ENCODE measurements at places on chromosomes 16 and 17.
A peak's percentile ranks its signal among the peaks of the same experiment; 100 is the strongest.

DNA sequence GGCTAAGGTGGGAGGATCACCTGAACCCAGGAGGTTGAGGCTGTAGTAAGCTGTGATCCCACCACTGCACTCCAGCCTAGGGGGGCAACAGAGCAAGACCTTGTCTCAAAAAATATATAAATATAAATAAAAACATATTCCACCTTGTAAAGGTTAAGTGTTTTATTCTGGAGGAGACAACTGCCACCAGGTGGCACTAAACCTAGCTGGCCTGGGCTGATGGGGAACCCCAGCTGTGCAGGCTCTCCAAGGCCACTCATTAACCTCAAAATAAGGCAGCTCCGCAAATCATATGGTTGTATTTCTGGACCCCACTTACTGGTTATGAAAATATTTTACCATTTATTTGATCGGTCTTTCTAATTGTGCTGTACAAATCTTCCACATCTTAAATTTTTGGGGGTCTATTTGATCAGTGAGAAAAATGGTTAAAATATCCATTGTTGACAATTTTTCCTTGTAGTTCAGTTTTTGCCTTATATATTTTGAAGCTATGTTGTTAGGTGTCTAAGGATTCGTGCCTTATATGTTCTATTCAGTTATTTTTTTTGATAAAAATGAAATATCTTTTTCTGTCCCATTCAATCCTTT lies 8.5 kb upstream of the ICAM2 start:
- DNase-seq: peak; percentile 69

DNA sequence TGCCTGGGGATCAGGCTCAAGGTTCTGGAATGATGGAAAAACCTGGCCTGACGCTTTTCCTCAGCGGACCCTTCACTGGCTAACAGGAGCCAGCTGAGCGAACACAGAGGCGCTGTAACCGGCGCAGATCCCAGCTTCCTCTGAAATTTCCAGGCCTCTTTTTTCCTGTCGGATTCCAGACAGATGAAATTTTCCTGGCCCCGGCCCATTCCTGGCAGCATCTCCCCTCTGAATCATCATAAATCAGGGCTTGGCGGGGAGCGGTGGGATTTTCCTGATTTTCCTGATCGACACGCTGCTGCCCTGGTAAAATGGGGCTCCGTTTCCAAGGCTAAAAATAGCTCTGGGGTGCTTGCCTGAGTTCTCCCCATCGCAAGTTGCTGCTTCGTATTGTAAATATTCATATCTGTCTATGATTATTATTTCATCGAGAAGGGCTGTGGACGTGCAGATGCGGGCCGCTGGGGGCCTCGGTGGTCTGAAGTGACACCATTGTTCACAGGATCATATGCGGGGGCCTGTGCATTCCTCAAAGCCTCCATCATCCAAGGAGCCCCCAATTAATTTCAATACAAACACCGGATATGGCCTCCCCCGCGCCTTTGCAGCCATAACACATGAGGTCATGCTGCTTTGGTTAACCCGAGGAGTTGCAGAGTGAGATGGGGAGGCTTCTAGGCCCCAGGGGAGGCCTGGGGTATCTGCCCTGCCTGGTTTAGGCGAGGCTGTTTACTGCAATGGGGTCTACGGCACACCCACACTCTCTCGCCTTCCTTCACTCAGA lies 45.8 kb upstream of the ETV4 start:
- DNase-seq: peak; percentile 80

- DNase-seq: no peak
Observed at GRCh38 chr17:38621538-38621937, 15.8 kb upstream of the SRCIN1 start.

GRCh38 chr16:8669481-8669880 lies 4.9 kb upstream of the ABAT start:
- DNase-seq: no peak

DNA sequence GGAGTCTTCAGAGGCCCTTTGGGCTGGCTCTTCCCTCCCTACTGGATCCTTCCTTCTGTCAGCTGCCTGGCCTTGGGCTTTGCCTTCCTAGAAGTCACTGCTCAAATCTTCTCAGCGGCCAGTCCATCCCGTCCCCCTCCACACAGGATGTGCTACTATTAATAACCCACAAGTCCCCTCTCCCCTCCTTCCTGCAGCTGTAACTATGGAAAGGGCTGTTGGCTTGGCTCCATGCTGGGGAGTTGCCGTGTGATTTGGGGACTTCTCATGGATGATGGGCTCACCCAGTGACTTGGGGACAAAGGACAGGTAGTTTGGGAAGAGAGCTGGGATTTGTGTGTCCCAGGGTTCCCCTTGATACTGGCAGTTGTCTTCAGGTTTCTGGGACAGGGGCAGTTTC lies 19.4 kb downstream of the TMEM94 start:
- no peak for DNase-seq

GRCh38 chr16:276426-277077 lies 808 bp upstream of the RGS11 start:
- no peak for DNase-seq

DNA sequence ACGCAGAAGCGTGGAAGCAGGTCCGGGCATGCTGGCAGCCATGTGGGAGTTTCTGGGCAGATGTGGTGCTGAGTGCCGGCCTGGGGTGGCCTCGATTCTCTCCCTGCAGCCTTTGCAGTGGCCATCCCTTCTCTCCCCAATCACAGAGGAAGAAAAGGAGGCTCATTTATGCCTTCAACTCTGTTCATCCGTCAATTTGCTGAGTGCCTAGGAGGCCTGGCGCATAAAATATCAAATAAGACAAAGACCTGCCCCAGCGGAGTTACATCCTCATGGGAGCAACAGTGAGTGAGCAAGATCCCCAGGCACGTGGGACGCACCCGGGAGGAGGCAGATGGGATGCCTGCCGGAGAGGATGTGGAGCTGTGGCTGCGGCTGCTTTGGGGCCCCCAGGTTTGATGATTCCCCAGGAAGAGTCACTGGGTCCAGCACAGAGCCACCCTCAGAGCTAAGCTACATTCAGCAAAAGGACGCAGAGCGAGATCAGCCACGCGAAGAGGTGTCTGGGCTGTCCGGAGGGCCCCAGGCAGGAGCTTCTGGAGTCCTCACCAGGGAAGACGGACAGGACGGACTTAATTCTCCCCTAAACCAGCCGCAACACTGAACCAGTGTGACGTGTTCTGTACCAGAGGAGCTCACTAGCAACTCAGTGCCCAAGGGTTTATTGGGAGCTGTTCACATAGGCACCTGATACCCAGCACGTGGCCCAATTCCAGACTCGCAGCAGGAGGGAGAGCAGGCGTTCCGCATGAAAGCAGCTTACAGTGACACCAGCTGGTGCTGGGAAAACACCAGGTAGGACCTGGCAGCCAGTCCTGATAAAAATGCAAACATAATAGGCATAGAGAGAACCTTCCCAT lies 11.3 kb downstream of the CA5A start:
- DNase-seq: no peak

DNA sequence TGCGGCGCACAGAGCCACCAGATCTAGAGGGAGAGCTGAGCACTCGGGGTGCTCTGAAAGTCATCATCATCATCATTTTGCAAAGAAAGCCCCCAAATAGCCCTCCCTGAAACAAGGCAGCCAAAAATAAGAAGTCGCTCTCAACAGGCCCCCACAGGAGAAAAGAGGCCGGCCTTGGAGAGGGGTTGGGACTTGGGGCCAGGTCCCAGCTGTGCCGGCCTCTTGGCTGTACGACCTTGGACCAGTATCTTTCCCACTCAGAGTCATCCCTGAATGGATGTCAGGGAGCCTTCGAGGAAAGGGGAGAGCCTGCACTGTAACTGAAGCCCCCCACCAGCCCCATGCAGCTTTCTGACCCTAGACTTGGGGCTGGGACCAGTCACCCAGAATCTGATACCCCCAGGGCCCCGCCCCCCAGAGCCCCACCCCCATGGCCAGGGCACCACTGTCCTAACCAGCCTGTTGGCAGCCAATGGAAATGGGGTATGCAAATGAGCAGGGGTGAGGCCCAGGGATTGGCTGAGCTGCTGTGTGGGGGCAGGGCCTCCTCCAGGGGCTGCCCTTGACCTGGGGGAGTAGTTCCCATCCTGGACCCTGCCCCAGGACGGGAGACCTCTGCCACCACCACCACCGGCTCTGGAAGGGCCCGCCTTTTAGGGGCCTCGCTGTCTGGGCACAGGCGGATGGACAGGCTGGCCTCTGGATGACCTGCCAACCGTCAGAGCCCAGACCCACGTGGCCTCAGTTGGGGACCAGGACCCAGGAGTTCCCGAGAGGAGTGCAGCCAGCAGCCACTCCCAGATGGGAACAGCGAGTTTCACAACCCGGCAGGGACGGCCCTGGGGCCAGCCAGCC lies 15.4 kb downstream of the ZFPM1 start:
- DNase-seq: no peak

- no peak for DNase-seq
Observed at GRCh38 chr17:41943492-41943891, 13.1 kb downstream of the ODAD4 start.

All from Right ventricle myocardium inferior (tissue), 1 donor.